ENCODE measurements at places on chromosomes 7 and 10. TPM values are rescaled to one million over a fixed set of nuclear protein-coding genes. Genes with fewer than 3 reads are reported as not detected.
A peak's percentile ranks its signal among the peaks of the same experiment; 100 is the strongest.

DNA sequence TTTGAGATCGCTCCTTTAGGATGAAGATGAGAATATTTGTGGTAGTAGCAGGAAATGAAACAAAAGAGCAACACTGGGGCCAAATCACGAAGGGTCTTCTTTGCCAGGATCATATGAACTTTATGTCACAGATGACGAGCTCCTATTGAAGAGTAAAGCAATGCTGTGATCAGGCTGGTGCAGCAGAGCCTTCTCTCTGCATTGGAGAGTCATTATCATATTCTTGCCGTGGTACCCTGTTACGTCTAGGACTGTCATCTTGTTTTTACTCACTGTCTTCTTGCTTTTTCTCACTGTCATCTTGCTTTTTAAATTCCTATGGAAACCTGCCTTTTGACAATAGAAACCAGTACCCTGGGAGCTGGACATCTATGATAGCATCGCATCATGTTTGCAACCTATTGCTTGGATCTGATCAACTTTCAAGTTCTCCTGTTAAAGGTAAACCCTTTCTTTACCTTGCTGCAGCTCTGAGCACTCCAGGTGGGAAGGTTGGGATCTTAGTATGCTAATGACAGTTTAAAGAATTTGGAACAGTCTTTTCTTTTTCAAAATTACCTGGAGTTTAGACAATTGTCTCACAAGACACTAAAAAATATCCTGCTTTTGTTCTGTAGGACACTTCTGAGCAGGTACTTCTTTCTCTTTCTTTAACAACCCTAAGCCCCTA lies 27.9 kb upstream of the CACNA2D1 start:
- DNase-seq = no peak

GRCh38 chr7:70052691-70053090 lies 454.4 kb downstream of the AUTS2 start:
- no peak for DNase-seq

GRCh38 chr10:122864901-122865300 lies 14.5 kb downstream of the FAM24B start:
- peak; percentile 33 for DNase-seq

DNA sequence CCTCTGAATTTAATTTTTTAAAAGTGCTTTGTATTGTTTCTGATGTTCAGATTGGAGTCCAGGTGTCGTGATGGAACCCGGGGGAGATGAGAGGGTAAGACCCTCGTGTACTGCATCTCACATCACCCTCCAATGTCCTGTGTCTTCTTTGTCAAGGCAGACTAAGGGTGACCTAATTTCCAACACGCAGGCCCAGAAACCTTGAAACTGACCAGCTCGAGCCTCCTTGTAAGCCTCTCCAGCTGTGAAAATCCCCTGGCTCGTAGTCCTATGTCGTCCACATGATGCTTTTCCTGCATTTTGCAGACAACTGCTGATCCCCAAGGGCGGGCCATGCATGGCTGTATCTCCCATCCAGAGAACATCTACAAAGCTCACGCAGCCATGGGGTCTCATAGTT lies 220.2 kb downstream of the ARHGAP12 start:
- DNase-seq = no peak

DNA sequence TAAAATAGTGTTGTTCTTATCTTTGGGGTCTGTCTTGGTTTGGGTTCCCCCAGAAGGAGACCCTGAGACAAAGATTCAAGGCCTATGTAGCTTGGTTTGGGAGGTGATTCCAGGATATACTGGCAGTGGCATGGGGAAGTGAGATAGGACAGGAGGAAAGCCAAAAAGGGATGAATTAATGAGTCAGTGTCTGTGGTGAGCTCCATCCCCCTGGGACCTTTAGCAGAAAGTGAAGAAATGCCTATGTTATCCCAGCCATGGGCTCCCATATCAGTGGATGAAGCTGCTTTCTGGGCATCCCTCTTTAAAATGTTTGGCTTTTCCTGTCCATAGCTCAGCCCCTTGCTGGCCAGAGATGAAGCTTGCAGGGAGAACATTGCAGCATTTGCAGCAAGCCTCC lies 217.0 kb upstream of the CTBP2 start:
- no peak for DNase-seq

DNA sequence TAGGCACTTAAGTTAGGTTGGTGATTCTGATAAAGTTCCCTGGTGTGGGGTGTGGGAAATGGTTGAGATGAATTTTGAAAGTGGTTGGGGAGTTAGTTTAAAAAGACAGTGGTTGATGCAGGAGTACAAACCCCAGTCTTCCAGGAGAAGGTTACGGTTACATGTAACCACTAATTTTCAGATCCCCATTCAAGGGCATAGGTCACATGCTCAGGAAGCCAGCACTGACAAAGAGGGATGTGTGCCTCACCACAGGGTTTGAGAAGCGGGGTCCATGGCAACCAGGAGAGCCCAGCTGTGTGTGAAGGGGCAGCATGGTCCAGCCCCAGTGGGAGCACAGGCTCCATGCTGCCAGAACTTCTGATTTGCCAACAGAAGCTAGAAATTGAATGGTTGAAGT lies 144.2 kb downstream of the MDFIC start:
- DNase-seq = no peak

DNA sequence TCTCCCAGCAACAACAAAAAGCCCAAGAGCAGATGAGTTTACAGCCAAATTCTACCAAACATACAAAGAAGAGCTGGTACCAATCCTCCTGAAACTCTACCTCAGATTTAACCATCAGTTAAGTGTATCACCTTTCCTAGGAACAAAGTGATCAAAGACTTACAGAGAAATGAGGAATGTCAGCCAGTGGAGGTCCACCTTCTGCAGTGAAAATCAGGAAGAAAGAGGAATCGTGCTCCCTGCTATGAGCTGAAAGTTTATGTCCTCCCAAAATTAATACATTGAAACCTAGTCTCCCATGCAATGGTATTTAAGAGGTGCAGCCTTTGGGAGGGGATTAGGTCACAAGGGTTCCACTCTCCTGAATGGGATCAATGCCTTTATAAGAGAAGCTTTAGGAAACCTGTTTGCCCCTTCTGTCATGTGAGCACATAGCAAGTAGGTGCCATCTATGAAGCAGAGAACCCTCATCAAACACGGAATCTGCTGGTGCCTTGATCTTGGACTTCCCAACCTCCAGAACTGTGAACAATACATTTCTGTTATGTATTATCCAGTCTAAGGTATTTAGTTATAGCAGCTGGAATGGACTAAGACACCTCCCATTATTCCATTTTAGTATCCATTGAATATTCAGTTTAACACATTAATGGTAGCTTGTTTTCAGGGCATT lies 139.0 kb upstream of the FZD8 start:
- no peak for DNase-seq

GRCh38 chr7:17146621-17147020 lies 151.8 kb upstream of the AHR start:
- no peak for DNase-seq

DNA sequence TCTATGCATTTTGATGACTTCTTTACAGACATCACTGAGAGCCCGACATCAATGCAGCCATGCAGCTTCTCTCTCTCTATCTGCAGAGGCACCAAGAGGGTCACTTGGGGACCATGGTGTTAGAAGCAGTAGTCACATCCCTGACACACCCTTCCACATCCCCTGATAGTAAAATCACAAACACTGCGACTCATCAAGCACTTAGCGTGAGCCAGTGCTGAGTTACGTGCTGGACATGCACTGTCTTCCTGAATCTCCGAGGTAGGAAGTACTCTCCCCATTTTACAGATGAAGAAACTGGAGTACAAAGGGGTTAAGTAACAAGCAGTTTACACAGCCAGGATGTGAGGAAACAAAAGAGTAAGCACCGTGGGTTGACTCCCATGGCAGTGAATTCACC lies 109.2 kb downstream of the OSBPL3 start:
- no peak for DNase-seq

DNA sequence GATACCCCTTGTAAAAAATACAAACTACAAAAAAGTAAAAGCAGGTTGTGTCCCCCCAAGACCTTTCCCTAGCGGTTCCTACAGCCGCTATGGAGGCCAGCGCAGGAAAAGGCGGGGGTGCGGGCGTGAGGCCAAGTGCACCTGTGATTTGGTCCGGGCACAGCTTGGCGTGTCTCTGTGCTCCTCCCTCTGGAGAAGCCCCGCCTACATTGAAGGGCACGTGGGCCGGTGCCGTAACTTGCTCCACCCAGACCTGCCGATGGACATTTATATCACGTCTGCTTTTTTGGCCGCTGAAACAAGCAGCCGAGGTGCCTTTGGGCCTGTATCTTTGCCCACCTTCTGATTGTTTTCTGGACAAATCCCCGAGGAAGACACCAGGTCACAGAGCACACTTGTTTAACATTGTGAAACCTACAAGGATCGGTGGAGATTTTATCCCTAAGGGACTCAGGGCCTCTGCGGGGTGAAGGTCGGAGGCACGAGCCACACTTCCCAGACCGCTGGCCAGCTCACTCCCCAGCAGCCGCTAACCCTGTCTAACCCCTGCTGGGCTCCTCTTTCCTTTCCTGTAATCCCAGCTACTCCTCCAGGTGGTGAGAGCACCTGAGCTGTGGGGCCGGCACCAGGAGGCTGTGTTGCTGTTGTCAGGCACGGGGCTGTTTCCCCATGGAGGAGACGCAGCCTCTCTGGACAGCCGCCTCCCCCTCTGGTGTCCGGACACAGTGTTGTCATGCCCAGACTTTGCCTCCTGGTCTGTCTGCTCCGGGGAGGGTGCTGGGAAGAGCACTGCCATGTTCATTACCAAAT lies 18.8 kb upstream of the INPP5A start:
- DNase-seq = no peak

- DNase-seq = no peak
These were observed 31.5 kb downstream of the CLIP2 start for GRCh38 chr7:74320645-74321221.

GRCh38 chr10:7507887-7508726 lies 97.3 kb upstream of the SFMBT2 start:
- no peak for DNase-seq

- DNase-seq = no peak
These were observed 66.1 kb downstream of the SHH start for GRCh38 chr7:155746188-155746587.

DNA sequence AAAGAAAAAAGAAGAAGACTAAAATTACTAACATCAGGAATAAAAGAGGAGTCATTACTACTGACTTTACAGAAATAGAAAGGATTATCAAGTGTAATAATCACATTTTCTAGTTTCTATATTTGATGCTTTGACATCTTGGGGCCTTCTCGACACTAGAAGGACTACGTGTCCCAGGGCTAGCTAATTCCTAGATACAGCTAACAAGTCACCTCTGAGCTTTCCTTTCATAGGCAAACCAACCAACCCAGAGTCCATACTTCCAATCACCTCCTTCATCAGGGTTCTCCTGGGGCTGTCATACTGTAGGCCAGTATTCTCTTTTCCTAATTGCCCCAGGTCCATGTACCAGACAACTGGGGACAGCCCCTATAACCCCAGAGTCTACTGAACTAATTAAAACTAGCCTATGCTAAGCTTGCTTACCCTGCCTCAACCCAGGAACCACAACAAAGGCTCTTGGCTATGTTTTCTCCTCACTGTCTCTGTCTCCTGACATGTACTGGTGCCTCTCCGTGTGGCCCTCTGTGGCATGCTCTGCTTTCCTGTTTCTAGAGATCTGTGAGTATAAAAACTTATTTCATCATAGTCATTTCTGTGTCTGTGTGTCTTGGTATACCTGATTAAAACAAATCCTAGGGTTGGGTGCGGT lies 6.7 kb upstream of the PARP12 start:
- DNase-seq = no peak

DNA sequence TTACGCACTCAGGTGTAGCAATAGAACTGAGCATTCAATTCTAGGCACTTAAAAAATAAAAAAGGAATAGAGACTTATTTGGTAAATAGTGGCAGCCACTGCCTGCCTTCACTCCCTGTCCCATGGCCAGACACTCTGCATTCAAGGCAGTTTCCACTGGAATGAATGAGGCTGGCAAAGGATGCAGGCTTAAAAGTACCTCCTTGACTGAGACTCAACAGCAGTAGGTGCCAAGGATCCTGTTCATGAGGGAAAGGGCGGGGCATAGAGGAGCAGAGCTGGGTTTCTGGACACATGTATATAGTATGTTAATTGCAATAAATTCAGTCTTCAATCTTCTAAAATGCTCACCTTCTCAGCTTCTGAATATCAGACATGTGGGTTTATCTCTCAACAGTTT lies 242.6 kb downstream of the PHF14 start:
- DNase-seq = no peak

- DNase-seq = no peak
These were observed 1163.5 kb upstream of the LRRTM3 start for GRCh38 chr10:65762311-65762710.

DNA sequence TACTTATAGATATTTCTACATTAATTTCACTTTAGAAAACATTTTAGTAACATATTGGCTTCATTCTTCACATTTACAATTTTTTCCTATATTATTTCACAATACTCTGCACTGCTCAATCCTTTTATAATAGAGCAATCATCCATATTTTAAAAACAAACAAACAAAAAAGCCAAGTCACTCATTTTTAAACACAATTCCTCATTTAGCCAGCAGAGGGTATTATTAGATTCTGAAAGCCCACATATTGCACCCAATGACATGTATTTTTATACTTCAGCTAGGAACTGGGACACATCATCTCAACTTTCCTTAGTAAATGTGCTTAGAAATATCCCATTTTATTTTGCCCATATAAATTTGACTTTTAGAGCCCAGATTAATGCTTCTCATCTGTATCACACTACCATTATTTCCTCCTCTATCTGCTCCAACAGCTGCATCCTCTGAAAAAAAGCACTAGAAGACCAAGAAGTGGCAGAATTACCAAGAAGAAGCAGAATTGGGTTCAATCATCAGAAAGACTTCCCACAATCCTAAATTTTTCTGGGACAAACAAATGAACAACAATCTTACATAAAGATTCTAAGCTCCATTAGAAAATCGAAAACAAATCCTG lies 29.5 kb downstream of the CTNNA3 start:
- peak; percentile 53 for DNase-seq

GRCh38 chr7:47405921-47406800 lies 175.8 kb downstream of the TNS3 start:
- peak; percentile 74 for DNase-seq

GRCh38 chr7:73988197-73988596 lies 39.8 kb upstream of the ELN start:
- peak; percentile 74 for DNase-seq

CRTAC1 gene
- not detected for total RNA-seq

OR13A1 gene
- total RNA-seq = not detected

ADRA2A gene
- total RNA-seq = under 0.01 TPM

DGKB gene
- total RNA-seq = 0.26 TPM

JAZF1 gene
- total RNA-seq = 4.6 TPM

ENO4 gene
- total RNA-seq = under 0.01 TPM

NPC1L1 gene
- under 0.01 TPM for total RNA-seq

ARHGAP21 gene
- 173 TPM for total RNA-seq

CNPY1 gene
- not detected for total RNA-seq

ATRNL1 gene
- 0.33 TPM for total RNA-seq

CALN1 gene
- not detected for total RNA-seq

ZNF485 gene
- 3.5 TPM for total RNA-seq
